ENCODE measurements at places on chromosomes 12 and 14.

- no peak for DNase-seq
Observed at GRCh38 chr14:85590784-85591183, 60.8 kb downstream of the FLRT2 start.

GRCh38 chr12:1504304-1504894, 90.0 kb downstream of the FBXL14 start:
- DNase-seq = no peak

- no peak for DNase-seq
Observed at GRCh38 chr12:88391556-88391955, 188.7 kb downstream of the KITLG start.

GRCh38 chr12:98924-99352, 32.4 kb downstream of the IQSEC3 start:
- DNase-seq = no peak

DNA sequence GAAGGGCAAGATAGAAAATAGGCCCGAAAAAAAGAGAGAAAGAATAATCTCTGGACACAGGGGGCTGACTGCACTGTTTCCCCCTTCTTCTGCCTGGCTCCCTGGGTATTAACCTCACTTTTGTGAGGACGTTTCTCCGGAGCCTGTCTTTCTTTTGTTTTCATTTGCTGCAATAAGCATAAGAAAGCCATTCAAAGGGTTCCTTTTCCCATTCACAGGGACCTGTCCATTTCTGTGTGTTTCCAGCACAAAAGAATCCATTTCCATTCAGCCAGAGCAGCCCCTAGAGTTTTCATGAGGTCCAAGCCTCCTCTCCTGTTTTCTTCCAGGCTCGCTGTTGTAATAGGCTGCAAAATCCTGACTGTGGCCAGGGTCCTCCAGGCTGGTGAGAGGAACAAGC, 16.8 kb downstream of the PLXNC1 start:
- DNase-seq = no peak

DNA sequence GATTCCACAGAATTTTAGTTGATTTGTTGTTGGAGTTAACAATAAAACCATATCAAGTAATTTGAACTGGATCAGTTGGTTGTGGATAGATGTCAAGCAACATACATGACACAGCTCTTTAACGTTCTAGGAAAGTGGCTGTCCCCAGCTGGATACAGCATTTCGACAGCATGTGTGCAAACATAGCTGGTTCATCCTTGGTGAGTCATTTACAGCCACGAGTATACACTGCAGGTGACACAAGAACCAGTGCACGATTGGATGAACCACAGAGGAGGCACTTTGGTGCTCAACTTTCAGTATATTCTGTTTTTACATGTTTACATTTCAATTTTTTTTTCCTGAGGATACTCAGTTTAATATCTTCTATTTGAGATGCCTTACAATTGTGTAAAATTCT, 242.4 kb downstream of the TMEM117 start:
- DNase-seq = no peak

All from activated CD4-positive, alpha-beta T cell treated with anti-CD3 and anti-CD28 coated beads, Interleukin-2, amount 50 U/mL, for 24 hours (primary cell).